GM13977 (cell line): ENCODE measurements at places on chromosomes 3 and 15.
A peak's percentile ranks its signal among the peaks of the same experiment; 100 is the strongest.

GRCh38 chr15:52678468-52679231, 538 bp downstream of the ATOSA start:
- peak; percentile 42 for DNase-seq

GRCh38 chr15:98321896-98322295, 326.4 kb upstream of the IGF1R start:
- no peak for DNase-seq

DNA sequence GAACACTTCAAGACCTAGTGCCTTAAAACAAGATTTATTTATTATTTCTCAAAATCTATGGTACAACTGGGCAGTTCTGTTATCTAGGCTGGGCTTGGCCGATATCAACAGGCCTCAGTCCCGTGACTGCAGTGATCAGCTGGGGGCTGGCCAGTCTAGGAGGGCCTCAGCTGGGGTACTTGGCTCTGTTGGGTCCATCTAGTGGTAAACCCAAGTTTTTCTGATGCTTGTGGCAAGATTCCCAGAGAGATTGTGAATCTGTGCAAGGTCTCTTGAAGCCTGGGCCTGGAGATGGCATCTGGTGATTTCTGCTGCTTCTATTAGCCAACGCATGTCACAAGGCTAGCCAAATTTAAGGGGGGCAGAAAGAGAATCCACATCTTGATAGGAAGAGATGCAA, 482.4 kb upstream of the SGO1 start:
- no peak for DNase-seq

DNA sequence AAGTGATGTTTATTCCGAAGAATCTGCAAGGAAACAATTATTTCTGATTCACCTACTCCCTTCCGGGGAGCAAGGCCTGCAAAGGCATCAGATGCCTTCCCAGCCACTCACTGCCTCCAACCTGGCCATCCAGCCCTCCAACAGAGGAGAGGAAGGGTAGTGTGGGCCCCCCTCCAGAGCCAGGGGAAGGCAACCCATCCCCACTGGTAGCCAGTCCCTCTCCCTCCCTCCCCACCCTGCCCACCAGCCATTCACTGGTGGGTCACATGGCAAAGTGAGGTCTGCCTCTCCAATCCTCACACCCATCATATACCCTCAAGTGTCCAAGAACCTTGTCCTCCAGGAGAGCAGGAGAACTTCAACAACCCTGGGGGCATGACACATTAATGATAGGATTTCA, 2.4 kb upstream of the VIPR1 start:
- no peak for DNase-seq

- DNase-seq: no peak
Measured at GRCh38 chr3:8152821-8153418, 348.7 kb upstream of the LMCD1 start.

GRCh38 chr3:177935047-177935446, 601.2 kb upstream of the KCNMB2 start:
- no peak for DNase-seq

- no peak for DNase-seq
Measured at GRCh38 chr15:66096688-66097058, 156.9 kb downstream of the MEGF11 start.
